ENCODE measurements at places on chromosomes 2 and 18. TPM values are rescaled to one million over a fixed set of nuclear protein-coding genes. Genes with fewer than 3 reads are reported as not detected.

Gene DSG1
- not detected for polyA plus RNA-seq

Gene KLHL14
- 22.5 TPM for polyA plus RNA-seq

Gene ATP8B1
- polyA plus RNA-seq: 0.50 TPM

Gene TRIP12
- polyA plus RNA-seq: 51.5 TPM

Gene CGREF1
- not detected for polyA plus RNA-seq

Gene TMEM198
- 0.28 TPM for polyA plus RNA-seq

Gene EMX1
- polyA plus RNA-seq: not detected

Gene RNU2-63P
- not detected for polyA plus RNA-seq

Gene MPHOSPH10
- 25.2 TPM for polyA plus RNA-seq

Gene AQP12B
- not detected for polyA plus RNA-seq

Gene TMEM17
- polyA plus RNA-seq: not detected

Gene ELOA2
- polyA plus RNA-seq: not detected

Gene ANKRD62
- not detected for polyA plus RNA-seq

Gene PLGLB2
- not detected for polyA plus RNA-seq

Gene FKBP1B
- 3.9 TPM for polyA plus RNA-seq

Gene NOL4
- not detected for polyA plus RNA-seq

Gene SLC38A11
- 0.60 TPM for polyA plus RNA-seq

Gene CFAP65
- not detected for polyA plus RNA-seq

Gene TFCP2L1
- polyA plus RNA-seq: 0.25 TPM

Gene C2orf68
- polyA plus RNA-seq: 18.3 TPM

Gene TDRD15
- 0.34 TPM for polyA plus RNA-seq

Gene STAT4
- 1.9 TPM for polyA plus RNA-seq

Gene SLC11A1
- 1.3 TPM for polyA plus RNA-seq

Gene CCDC85A
- 0.15 TPM for polyA plus RNA-seq

Gene SCN7A
- polyA plus RNA-seq: not detected

Gene LYPD6B
- 7.8 TPM for polyA plus RNA-seq

Gene COL3A1
- polyA plus RNA-seq: not detected

Gene NPHP1
- 2.1 TPM for polyA plus RNA-seq

Gene KIF1A
- polyA plus RNA-seq: not detected

Gene FAM228A
- not detected for polyA plus RNA-seq

Gene OSBPL6
- not detected for polyA plus RNA-seq

Gene CEBPZOS
- 38.8 TPM for polyA plus RNA-seq

Gene CD207
- polyA plus RNA-seq: not detected

Gene RUFY4
- polyA plus RNA-seq: 0.25 TPM

Gene PXDN
- 0.16 TPM for polyA plus RNA-seq

Gene IL36A
- not detected for polyA plus RNA-seq

Gene KLHL30
- not detected for polyA plus RNA-seq

Gene MARCO
- polyA plus RNA-seq: not detected

Gene TUBA3D
- polyA plus RNA-seq: not detected

Gene MTLN
- polyA plus RNA-seq: 112 TPM

Gene GKN2
- polyA plus RNA-seq: not detected

Gene RFX8
- not detected for polyA plus RNA-seq

Measured in IgD-negative memory B cell (primary cell).